Muscle of leg (tissue), 16 donors: ENCODE measurements at places on chromosomes 12 and 14. TPM values are rescaled to one million over a fixed set of nuclear protein-coding genes. Genes with fewer than 3 reads are reported as not detected.
A peak's percentile ranks its signal among the peaks of the same experiment; 100 is the strongest.

The PPP1R1A gene
- 17.6 TPM for total RNA-seq

GRCh38 chr14:104900639-104901512 lies 23.8 kb upstream of the PLD4 start:
- no peak for DNase-seq

DNA sequence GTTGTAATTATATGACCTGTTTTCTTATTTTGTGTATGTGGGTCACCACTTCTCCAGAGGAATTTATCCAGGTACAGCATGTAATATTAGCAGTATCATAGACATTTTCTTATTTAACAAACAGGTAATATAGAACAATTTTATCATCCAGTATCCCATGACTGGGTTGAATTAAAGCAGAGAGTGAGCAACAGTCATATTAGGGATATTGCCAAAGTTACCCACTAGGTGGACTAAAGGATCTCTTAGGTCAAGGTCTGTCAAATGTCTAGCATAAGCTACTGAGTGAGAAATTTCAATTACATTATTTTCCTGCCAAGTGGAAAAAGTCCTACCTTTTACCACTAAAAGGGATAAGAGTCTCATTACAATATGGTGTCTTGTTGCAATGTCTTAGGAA lies 62.1 kb upstream of the TRIM9 start:
- no peak for DNase-seq

The RFX4 gene
- total RNA-seq = 0.09 TPM

- DNase-seq = no peak
These were observed 6.5 kb downstream of the DDX51 start for GRCh38 chr12:132137483-132138125.

GRCh38 chr14:53824061-53824460 lies 132.6 kb downstream of the BMP4 start:
- DNase-seq = no peak

The DPPA3 gene
- not detected for total RNA-seq

DNA sequence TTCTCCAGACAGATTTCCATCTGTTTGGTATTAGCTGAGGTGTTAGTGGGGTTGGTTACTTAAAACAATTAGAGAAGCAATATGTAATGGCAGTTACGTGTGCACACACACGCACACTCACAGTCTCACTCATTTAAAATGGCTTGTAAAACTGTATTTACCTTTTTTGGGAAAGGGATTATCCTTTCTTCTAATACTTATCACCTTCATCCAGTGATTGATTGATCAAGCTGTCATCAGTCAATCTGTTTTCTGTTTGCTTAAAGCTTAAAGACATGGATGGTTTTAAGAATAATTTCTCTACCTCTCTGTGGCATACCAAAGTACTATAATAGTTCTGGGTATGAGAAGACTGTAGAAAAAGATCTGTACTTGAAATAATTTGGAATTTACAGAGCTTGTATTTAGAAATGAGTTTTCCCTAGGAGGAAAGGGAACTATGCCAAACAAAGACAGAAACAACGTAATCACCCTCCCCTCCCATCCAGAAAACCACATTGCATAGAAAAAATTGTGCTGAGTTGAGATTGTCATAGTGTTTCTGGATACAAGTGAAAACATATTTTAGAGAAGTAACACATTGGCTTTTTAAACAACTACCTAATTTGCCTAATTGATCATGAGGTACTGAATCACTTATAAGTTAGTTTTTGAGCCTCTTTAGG lies 455.8 kb downstream of the PCNX1 start:
- peak; percentile 90 for DNase-seq
